PC-9 (cell line): ENCODE measurements at places on chromosomes 3 and 15.

GRCh38 chr15:61916104-61916503, 144.1 kb downstream of the VPS13C start:
- no peak for DNase-seq

DNA sequence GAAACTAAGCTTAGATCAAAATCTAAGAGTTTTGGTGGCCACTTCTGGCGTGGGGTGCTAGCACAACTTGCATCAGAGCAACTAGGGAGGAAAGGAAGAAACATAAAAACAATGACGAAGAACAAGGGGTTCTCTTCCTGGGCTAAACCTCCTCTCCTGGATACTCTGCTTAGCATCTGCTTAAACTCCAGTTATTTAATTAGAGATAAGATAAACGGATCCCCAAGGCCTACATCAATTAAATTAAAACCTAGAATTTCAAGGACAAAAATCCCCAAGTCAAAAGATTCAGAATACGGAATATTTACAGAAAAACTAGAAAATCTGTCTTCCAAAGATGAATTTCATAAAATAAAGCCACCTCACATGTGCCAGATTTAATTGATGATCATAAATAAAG, 281.9 kb downstream of the SHOX2 start:
- no peak for DNase-seq

DNA sequence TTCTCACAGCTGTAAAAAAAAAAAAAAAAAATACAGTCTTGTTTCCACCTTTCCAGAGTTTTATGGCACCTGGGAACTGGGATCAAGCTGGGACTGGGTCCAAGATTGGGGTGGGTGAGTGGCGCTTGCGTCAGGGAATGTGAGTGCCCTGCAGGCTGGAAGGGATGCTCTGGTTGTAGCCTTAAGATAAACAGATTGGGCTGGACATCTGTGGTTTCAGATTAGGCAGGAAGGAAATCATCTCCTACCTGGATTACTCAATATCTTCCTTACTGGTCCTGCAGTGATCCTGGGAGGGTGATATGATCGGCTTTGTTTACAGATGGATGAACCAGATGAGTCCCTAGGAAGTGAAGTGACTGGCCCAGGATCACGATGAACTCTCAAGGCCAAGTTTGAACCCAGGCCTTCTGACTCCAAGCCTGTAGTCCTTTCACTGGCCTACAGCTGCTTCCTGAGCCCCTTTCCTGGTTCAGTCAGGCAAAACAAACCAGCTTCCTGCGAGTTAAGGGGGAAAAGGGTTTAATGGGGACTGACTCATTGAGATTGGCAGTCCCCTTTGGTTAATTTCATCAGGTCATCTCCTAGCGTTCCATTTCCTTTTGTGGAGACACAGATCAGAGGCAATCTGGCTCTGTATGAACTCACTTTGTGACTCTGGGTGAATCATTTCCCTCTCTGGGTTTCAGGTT, 179.8 kb downstream of the THSD4 start:
- DNase-seq = peak; percentile 99

GRCh38 chr15:40069178-40070165, 30.5 kb upstream of the SRP14 start:
- DNase-seq = peak; percentile 87

DNA sequence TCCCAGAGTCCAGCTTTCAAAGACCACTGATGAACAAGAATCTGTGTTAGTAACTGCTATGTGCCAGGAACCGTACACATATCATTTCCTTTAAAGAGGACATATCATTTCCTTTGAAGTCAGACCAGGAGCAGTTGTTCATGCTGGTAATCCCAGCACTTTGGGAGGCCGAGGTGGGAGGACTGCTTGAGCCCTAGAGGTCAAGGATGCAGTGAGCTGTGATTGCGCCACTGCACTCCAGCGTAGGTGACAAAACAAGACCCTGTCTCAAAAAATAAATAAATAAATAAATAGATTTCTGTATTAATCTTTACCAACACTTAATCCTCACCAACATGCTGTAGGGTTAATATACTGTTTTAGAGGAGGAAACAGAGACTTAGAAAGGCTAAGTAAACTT, 23.9 kb upstream of the CDV3 start:
- DNase-seq = no peak

DNA sequence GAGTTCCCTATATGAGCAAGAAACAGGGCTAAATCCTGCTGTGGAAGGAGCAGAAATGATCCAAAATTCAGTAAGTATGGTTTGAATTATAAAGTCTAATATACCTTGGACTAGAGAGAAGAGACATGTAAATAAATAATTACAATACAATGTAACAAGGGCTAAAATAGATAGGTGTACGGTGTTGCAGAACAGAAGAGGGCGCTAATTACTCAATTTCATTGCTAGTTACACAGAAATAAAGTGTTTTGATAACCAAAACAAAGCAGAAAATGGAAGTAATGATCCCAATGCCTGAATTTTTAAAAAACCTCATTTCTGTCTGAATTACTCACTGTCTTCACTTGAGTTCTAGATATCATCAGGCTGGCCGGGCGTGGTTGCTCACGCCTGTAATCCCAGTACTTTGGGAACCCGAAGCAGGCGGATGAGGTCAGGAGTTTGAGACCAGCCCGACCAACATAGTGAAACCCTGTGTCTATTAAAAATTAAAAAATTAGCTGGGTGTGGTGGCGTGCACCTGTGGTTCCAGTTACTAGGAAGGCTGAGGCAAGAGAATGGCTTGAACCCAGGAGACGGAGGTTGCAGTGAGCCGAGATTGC, 8.3 kb upstream of the PLCH1 start:
- no peak for DNase-seq

DNA sequence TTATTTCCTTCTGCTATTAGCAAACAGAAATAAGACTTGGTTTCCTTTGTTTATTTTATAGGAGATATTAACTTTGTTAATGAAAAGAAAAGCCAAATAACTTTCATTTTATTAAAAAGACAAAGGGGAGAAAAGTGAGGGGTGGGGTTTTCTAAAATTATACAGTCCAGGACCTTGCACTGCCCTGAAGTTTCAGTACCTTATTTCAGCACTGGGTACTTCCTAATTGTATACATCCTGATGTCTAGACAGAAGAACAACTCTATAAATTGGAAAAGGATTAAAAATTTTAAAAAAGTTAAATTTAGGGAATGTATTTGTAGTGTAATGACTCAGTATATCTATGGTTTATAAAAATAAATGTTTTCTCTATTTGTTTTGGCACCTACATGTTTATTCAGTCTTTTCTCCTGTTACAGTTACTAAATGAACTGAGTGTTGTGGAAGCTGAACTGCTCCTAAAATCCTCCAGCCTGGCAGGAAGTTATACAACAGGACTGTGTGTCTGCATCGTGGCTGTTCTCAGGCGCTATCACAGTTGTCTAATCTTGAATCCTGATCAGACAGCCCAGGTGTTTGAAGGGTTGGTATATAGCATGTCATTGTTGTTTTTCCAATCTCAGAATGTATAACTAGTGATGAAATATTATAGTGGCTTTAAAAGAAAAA, 27.6 kb upstream of the P2RY13 start:
- DNase-seq = no peak
